ENCODE measurements at places on chromosomes 5 and 9.

GRCh38 chr5:172758077-172758833 lies 12.7 kb downstream of the DUSP1 start:
- no peak for DNase-seq

DNA sequence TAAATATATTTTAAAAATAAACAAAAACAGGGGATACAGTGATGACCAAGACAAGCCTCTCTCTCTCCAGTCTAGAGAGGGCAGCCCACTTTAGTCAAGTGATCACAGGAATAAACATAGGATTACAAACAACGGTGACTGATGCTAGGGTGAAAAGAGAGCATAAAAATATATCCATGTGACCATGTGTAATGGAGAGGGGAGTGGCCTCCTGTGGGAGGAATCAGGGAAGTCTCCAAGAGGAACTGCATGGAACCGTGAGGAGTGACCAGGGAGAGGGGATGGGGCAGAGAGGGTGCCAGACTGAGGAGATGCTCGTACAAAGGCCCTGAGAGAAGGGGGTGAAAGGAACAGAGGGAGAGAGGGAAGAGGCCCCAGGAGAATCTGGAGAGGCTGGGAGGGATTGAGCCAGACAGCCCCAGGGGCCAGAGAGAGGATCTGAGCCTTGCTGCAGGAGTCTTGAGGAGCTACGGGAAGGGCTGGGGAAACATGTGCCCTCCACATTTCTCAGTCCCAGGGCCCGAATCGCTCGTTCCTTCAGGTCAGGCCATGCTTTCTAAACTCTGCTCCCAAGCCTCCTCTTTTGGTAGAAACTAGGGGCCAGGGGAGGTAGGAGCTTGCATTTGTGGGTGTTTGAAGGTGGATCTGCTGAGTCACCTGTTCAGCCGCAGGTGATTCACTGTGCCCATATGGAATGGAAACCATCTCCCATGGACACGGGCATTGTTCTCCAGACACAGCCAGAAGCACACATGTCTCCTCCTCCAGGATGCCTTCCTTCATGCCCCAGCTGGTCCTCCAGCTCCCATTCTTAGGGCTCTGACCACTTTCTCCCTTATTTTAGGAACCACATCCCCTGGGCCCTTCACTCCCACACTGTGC lies 63.8 kb downstream of the PAX5 start:
- no peak for DNase-seq

GRCh38 chr9:124290743-124291554 lies 33.2 kb downstream of the NEK6 start:
- DNase-seq: no peak

GRCh38 chr9:38272710-38273109 lies 119.8 kb upstream of the ALDH1B1 start:
- no peak for DNase-seq

DNA sequence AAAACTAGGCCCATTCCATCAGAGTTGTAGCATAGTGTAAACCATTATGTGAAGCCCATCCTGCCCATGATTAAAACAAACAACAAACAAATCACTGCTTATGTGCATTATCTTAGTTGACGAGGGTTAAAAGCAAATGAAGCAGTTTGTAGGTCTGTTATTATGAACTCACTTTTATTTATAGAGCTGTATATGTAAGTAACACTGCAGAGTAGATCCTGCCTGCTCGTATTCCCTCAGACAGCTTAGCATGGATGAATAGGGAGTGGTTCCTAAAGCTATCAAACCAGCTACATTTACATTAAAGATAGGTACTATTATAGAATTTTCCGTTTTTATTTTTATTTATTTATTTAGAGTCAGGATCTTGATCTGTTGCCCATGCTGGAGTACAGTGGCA lies 112.6 kb downstream of the GDNF start:
- no peak for DNase-seq

DNA sequence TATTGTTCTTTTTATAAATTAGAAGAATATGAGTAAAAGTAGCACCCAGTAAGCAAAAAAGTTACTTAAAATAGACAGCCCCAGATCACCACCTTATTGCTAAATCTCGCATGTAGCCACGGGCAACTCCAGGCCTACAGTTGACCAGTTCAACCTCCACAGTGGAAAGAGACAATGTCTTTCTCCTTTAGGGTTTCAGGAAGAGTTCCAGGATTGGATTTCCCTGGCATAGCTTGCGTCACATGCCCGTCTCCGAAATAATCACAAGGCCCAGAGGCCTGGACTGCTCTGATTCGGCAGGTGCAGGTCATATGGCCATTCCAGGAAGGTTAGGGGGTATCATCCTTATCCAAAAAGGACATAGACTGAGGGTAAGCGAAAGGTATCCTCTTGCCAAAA lies 9.9 kb upstream of the PFDN1 start:
- DNase-seq: no peak

GRCh38 chr9:136488247-136489214 lies 5.7 kb upstream of the SEC16A start:
- peak; percentile 65 for DNase-seq

DNA sequence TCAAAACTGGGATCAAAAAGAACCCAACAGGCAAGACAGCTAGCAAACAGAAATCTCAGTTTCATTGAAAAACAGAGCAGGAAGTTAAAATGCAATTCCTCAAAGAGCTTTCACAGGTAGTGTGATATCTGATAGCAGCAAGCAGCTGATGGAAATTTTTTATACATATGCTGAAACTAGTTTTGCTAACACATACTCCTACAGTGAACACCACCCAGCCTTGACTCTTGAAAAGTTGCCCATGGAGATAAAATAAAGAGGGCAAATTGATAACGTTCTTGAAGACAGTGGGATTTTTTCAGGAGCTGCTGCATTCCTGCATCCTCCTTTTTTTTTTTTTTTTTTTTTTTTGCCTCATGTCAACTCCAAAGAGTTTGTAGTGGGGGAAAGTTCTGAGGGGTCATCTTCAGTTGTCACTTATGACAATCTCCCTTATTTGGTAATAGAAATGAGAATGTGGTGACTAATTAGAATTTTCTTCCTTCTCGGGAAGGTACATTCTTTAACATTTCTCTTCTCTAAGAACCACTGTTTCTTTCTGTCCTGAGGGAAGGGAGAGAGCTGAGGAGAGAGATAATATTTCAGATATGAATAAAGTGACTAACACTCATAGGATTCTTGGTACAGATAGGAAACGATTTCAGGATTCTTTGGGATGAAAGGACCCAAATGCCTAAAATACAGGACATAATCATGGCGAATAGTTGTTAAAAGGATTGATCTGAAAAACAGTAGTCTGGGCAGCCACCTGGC lies 24.6 kb downstream of the SH3RF2 start:
- DNase-seq: no peak

DNA sequence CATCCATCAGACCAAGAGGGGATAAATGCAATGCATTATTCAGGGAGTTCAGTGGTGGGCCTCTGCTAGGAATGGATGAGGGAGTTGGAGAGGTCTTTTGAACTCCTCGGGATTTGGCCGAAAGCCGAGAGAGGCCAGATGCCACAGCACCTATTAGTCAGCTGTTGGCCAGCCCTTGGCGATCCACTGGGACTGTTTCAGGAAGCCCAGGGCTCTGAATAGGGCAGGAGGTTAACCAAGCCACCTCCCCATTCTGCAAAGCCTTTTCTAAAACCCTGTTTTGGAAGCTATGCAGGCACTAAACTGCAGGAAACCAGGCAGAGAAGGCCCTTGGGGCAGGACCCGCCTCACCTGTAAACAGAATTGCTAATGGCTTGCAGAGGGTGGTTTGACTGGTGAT lies 37.8 kb downstream of the ASTN2 start:
- peak; percentile 80 for DNase-seq

DNA sequence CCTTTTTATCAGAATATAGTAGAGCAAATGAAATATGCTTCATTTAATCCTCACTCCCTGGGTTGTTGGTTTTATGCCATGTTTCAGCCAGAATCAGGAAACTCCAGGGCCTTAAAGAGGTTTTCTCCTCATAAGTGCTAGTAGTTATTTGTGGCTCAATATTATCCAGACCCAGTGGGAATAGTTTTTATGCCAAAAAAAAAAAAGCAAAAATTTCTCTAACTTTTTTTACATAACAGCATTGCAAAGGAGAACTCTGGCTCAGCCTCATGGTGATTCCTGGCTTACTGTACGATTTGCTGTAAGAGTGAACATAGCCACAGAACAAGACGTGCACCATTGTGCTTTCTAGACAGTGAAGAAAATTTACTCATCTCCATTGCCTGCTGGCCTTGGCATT lies 232.5 kb downstream of the PJA2 start:
- DNase-seq: no peak

DNA sequence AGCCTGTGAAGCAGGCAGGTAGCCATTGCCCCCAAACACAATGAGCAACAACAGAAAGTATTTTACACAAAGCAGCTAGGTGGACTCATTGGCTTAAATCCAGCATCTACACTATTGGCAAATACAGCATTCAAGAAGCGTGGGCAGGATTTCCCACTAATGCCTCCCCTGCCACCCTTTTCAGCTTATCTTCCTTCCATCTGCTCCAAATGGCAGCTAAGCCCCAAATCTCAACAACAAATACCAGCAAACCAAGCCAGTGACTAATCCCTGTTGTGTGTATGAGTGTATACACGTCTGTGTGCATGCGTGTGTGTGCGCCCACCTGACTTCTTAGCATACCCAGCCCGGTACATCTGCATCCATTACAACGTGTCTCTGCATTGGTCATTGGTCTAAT lies 151.2 kb upstream of the WWC1 start:
- DNase-seq: no peak

DNA sequence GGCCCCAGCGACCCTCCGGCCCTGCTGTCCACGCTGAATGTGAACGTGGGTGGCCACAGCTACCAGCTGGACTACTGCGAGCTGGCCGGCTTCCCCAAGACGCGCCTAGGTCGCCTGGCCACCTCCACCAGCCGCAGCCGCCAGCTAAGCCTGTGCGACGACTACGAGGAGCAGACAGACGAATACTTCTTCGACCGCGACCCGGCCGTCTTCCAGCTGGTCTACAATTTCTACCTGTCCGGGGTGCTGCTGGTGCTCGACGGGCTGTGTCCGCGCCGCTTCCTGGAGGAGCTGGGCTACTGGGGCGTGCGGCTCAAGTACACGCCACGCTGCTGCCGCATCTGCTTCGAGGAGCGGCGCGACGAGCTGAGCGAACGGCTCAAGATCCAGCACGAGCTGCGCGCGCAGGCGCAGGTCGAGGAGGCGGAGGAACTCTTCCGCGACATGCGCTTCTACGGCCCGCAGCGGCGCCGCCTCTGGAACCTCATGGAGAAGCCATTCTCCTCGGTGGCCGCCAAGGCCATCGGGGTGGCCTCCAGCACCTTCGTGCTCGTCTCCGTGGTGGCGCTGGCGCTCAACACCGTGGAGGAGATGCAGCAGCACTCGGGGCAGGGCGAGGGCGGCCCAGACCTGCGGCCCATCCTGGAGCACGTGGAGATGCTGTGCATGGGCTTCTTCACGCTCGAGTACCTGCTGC lies 839 bp downstream of the KCNV2 start:
- DNase-seq: no peak

- DNase-seq: no peak
Measured at GRCh38 chr5:145829708-145830361, 5.3 kb downstream of the PRELID2 start.

DNA sequence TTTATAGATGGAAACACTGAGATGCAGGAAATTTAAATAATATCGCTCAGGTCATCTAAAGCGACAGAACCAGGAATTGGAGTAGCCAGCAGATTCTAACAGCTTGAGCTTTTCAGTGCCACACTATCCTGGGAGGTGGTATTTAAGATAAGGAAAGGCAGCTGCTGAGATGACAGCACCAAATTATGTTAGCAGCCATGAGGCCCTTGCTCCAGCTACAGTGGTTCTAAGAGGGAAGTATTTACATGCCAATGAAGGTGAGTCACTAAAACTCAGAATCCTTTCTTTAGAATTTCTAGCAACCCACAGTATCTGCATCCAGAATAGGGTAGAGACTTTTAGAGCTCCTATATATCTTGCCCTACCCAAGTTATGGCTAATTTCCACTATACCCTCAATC lies 127.0 kb upstream of the VLDLR start:
- peak; percentile 26 for DNase-seq

Data from BE2C (cell line).